Fibroblast of skin of right biceps (primary cell): ENCODE measurements at places on chromosomes 2 and 18.

DNA sequence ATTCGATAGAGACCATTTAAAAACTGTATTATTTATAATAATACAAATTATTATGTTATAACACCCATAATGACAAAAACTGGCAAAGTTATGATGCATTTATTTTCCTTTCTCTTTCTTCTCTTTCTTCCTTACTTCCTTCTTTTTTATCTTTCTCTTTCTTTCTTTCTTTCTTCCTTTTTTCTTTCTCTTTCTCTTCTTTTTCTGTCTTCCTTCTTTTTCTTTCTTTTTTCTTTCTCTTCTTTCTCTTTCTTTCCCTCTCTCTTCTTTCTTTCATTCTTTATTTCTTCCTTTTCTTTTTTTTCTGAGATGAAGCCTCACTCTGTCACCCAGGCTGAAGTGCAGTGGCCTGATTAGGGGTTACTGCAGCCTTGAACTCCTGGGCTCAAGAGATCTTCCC is 27.5 kb upstream of the ZNF516 start:
- DNase-seq: no peak

- peak; percentile 40 for DNase-seq
Measured at GRCh38 chr2:142966284-142966683, 88.8 kb downstream of the KYNU start.

- DNase-seq: no peak
Measured at GRCh38 chr2:69518841-69519240, 81.6 kb upstream of the NFU1 start.

DNA sequence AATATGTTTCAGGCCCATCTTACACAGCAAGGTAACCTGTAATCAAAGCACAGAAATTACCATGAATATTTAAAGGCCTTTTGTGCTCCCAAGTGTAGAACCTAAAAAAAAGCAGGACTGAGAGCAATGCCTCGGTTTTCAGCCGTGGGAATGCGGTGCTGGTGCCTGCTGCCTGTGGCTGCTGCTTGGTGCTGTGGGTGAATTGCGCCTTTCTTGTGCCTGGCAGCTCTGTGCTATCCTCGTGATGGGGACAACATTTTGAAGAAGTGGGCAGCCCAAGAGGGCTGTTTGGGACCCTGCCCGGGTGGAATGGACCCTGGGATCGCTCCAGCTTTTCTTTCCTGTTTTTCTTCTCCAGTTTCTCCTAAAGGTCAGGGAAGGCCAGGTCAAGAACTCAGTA is 91.2 kb downstream of the ASAP2 start:
- no peak for DNase-seq

- DNase-seq: no peak
Measured at GRCh38 chr2:128285329-128285931, 33.2 kb downstream of the HS6ST1 start.

- no peak for DNase-seq
Measured at GRCh38 chr2:151905963-151906632, 77.9 kb upstream of the ARL5A start.

- no peak for DNase-seq
Measured at GRCh38 chr18:41501848-41502247, 453.2 kb upstream of the PIK3C3 start.

- peak; percentile 68 for DNase-seq
Measured at GRCh38 chr2:54557601-54558187, 101.6 kb downstream of the SPTBN1 start.

- DNase-seq: peak; percentile 31
Measured at GRCh38 chr2:219369447-219369861, 18.3 kb downstream of the DNPEP start.

GRCh38 chr2:151367571-151367970 is 10.2 kb downstream of the TNFAIP6 start:
- peak; percentile 63 for DNase-seq

DNA sequence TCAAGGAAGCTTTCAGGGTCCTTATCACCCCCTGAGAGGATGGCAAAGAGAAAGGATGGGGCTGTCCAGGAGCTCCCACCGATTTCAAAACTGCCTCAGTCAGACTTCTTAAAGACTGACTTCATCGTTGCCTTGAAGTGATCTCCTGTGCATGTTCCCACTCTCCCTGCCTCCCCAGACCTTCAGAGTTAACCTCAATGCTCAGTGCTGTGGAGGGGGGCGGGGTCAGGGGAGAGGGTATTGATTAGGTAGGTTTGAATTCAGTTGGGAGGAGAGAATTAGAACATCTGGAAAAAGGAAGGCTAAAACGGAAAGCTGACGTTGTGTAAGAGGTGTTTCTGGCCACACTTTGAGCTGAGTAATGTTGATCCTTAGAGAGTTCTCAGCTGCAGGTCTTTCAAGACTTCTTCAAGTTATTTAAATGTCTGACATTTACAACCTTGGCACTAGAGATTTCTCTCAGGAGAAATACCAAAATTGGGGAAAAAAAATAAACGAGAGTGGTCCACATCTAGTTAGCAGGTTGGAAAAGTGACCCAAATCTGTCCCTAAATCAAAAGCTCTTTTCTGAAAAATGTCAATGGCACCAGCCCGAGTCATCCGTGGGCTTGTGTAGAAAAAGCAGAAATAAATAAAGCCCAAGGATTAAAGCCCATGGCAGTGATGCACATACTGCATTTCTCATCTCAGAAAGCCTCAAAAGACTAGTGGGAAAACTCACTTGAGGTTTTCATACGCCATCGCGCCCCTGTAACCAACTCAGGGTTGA is 134.7 kb upstream of the EPAS1 start:
- DNase-seq: no peak

- DNase-seq: no peak
Measured at GRCh38 chr2:188751816-188752215, 222.4 kb upstream of the COL3A1 start.

DNA sequence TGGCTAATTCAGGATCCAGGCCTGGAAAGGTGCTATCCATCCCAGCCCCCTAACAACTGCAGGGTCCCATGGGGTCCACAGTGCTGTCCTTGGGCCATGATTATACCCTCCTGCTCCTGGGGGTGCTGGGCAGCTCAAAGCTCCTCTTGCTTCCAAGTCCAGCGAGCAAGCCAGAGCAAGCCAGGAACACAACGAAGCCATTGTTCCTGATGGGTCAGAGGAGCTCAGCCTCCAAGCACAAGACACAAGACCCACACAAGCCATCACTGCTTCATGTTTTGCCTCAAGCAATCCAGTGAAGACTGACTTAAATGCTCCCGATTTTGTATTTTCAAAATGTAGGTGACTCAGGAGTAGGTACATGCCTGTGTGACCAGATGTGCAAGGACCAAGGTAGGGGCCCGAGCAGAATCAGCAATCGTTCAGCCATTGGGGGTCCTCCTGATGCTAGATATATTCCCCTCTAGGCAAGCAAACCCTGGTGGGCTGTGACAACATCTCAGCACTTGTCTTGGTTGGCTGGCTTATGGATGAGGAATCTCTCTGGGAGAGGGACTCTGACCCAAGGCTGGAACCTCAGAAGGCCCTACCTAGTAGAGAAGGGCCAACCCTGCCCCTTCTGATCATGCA is 90.8 kb downstream of the EPAS1 start:
- no peak for DNase-seq

- no peak for DNase-seq
Measured at GRCh38 chr2:185201063-185201462, 537.5 kb upstream of the FSIP2 start.

DNA sequence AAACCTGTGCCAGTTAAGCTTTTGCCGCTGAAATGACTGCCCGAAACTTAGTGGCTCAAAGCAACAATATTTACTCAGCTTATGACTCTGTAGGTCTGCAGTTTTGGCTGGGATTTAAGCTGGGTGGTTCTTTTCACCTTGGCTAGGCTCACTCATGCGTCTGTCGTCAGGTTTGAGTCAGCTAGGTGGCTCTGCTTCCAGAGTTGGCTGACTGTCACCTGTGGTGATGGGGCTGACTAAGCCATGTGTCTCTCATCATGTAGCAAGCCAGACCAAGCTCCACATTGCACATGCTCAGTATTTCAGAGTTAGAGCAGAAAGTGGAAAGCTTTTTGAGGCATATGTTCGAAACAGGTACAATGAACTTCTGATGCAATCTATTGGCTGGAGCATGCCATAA is 354.8 kb downstream of the MEIS1 start:
- peak; percentile 35 for DNase-seq

GRCh38 chr18:79465392-79465991 is 69.8 kb downstream of the NFATC1 start:
- peak; percentile 16 for DNase-seq

DNA sequence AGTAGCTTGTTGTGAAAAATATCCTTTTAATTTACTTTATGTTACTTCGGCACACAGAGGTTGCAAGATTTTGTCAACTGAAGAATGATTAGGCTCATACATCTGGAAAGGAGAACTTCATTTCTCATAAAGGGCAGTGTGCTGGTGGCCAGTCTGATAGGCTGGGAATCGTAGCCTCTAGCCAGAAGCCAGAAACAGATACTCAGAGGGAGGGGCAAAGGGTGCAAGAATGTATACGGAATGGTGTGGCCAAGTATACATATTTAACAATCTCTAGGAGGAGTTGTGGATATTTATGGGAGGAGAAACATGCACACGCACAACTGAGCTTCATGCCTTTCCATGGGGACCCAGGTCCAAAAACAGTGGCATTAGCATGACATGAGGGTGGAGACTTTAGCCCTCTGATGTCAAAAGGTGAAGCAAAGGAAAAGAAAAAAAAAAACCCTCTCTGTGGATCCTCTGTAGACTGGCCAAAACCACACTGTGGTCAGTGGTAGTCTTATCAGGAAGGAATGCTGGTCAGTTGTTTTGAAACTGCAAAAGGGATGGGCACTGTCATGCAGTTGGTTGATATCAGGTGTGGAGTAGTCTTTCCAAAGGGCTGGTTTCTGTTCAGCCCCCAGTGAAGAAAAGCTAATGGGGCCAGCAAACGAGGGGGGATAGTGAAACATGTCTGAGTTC is 34.9 kb upstream of the APCDD1 start:
- no peak for DNase-seq

DNA sequence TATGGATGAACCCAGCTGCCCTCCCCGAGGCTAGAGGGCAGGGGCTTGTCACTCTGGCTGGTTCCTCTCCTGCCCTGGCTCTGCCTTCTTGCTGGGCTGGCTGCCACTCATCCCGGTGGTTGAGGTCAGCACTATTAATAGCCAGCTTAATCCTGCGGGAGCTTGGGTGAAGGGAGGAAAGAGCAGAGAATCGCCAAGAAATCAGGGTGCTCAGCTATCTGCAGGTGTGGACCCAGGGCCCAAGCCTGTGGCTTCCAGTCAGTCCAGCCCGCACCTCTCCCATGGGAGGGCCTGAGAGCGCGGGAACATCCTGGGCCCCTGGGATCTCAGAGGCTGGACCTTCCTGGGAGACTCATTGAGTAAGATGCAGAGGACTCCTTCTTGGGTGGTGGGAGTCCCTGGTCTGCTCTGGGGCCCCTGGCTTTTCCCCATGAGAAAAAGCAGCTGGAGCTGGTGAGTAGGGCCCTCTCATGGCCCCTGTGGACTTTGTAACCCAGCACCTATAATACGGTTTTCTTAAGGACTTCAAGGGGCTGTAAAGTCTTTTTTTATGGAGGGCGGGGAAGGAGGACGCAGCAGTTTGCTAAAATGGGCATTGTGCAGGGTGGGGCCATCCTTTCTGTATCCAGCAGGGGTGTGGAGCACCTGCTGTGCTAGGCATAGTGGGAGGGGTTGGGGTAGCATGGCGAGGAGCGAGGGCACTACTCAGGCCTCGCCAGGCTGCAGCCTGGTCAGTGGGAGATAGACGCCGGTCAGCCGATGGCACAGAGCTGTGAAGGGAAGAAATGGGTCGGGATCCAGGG is 27.4 kb upstream of the CNNM3 start:
- DNase-seq: no peak

- no peak for DNase-seq
Measured at GRCh38 chr2:10476723-10477442, 28.8 kb upstream of the ODC1 start.

GRCh38 chr18:944440-944839 is 39.8 kb downstream of the ADCYAP1 start:
- peak; percentile 78 for DNase-seq

GRCh38 chr2:109702250-109702985 is 88.3 kb downstream of the SOWAHC start:
- DNase-seq: peak; percentile 73

DNA sequence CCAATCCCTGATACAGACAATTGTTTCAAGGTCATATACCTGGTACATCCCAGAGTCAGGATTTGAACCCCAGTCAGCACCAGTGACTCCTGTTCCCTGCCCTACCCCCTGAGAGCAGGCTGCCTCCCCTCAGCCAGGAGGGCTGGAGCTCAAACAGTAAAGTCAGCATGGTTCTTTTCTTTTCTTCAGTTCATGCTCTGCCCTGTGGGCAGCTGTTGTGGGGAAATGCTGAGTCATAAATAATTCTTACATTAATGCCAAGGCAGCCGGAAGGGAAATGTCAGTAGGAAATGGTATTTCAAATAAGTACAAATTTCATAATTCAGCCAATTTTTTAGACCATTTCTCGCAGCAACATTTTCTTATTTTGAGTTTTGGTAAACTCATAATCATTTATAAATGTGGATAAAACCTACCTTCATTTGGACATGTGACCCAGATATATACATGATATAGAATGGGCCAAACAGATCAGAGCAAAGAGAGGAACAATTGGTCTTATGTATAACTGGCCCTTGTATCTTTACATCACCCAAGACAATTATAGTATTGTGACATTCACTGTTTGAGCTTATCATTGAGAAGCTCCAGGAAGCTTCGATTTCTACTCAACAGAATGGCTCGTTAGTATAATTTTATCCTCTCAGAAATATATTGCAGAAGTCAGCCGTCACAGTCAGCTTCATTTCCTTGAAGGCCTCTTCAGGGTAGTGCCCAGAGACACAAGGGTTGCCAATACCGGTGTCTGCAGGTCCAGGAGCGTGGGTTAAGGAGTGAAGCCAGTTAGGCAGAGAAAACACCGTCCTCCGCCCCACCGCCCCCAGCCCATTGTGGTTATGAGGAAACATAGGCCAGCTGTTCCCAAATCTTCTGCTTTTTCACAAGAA is 28.0 kb upstream of the SCYGR1 start:
- peak; percentile 55 for DNase-seq

GRCh38 chr2:224596289-224596688 is 11.1 kb upstream of the CUL3 start:
- no peak for DNase-seq

DNA sequence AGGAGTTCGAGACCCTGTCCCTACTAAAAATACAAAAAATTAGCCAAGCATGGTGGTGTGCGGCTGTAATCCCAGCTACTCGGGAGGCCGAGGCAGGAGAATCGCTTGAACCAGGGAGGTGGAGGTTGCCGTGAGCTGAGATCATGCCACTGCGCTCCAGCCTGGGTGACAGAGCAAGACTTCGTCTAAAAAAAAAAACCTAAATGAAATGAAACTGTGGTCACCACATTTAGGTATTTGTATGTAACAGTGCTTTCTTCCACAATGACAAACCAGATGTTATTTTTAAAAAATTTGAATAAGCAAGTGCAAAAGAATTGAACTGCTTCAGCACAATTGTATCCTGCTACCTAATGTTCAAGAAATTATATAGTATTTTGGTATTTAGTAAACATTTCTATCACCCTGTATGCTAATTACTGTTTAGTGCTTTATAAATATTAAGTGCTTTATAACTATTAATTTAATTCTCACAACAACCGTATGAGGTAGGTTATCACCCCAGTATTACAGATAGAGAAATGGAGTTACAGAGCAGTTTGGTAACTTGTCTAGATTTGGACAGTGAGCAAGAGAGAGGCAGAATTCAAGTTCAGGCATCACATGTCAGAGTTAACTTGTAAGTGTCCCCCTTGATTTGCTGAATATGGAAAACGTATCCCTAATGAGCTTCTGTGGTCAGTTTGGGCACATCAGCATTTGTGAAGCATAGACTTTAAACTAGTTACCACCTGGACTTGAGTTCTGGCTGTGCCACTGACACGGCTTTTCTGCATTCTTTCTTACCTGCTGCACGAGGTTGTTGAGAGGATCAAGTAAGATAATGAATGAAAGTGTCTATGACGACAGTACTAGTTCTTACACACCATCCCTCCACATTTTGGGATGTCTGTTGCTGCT is 14.4 kb downstream of the PHLPP1 start:
- no peak for DNase-seq
